ENCODE measurements at places on chromosomes 6 and 20.

- DNase-seq, result no peak
Observed at GRCh38 chr6:113691260-113691656, 165.9 kb upstream of the MARCKS start.

GRCh38 chr6:37099442-37099841, 70.5 kb upstream of the PIM1 start:
- DNase-seq, result no peak

- DNase-seq, result no peak
Observed at GRCh38 chr20:50292079-50292590, 101.5 kb downstream of the CEBPB start.

DNA sequence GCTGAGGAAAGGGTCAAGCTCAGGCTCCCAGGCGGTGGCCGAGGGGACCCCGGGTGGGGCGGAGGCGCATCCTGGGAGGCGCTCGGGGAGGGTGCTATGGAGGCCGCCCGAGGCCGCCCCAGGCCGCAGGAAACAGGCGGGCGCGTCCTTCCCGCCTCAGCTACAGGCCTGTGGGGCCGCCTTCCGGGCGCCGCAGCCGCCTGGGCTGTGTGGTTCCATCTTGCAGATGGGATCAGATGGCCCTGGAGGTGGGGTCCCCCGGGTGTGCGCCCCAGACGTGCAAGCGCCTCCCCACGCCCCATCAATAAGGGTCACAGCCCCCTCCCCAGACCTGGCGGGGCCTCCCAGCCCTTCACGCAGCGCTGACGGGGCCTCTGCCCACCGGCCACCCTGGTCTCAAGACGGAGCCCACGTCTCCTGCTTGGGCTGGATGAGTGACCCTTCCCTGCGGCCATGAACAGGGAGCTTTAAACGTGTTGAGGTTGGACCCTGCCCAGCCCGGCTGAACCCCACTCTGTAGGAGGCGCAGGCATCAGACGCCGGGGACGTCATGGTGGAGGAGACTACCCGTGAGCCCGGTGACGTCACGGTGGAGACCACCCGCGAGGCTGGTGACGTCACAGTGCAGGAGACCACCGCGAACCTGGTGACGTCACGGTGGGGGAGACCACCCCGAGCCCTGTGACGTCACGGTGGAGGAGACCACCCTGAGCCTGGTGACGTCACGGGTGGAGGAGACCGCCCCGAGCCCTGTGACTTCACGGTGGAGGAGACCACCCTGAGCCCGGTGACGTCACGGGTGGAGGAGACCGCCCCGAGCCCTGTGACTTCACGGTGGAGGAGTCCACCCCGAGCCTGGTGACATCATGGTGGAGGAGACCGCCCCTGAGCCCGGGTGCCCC, 267.0 kb downstream of the DLL1 start:
- DNase-seq, result peak; percentile 5

GRCh38 chr6:157432231-157432891, 51.4 kb downstream of the ZDHHC14 start:
- no peak for DNase-seq

- no peak for DNase-seq
Observed at GRCh38 chr6:113184291-113184690, 672.9 kb upstream of the MARCKS start.

GRCh38 chr6:92125681-92126080, 1293.7 kb downstream of the EPHA7 start:
- DNase-seq, result no peak

DNA sequence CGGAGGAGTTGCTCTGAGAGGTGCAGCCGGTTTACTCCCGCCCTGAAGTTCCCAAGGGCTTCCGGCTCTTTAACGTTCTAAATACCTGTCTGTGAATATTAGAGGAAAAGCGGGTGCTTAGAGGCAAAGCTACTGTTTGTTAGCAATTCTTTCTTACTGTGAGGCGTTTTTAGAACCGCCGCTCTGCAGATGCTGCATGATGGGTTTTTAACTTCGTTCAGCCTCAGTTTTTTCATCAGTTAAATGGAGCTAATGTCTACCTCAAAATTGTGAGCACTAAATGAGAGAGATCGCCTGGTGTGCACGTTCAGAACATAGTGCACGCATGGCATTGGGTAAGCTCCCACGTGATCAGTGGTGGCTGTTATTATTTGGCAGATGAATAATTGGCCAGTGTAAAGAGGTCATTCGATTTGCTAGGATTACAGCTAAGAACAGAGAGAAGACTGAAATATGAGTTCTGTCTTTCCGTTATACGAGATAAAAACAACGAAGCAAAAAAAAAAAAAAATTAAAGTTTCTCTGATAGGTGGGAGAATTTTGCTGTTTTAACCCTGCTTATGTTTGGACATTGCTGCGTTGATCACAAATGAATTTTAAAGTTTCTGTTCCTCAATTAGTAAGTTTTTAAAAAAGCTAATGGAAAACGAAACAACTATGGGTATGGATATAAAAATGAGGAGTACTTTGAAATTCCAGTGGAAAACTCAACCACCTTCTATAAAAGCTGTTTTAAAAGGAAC, 660 bp upstream of the TFB1M start:
- peak; percentile 76 for DNase-seq

- no peak for DNase-seq
Observed at GRCh38 chr6:4262526-4262925, 127.2 kb upstream of the ECI2 start.

DNA sequence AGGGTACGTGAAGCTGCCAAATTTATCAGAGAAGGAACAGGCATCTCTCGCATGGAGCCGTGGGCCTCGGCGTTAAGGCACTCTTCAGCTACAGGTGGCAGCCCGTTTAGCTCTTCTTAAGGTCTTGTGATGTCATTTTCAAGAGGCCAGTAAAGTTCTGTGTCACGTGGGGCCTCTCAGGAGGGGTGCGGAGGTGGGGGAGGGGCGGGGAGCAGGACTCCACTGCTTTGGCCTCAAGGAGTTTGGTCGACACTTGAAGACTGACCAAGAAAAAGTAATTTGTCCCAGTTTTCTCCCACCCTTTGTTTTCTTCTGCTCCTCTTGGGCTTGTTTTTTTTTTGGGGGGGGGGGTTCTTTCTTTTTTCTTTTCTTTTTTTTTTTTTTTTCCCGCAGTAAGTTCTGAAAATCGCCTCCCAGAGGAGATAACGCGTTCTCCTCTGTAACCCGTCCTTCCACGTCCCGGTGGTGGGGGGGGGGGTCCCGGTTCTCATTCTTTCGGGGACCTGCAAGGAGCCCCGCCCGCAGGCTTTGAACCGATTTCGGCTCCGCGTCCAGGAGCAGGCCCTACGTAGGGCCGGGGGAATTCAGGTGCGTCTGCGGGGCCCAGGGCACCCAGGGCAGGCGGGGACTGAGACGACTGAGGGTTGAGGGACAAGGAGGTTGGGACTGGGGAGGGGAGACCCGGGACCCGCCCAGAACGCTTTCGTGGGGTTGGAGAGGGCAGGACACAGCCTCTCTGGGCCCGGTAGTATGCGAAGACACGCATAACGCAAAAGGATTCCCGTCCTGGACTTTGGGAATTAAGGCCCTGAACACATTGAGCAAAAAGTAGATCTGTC, 26.0 kb downstream of the GPX6 start:
- DNase-seq, result peak; percentile 32

DNA sequence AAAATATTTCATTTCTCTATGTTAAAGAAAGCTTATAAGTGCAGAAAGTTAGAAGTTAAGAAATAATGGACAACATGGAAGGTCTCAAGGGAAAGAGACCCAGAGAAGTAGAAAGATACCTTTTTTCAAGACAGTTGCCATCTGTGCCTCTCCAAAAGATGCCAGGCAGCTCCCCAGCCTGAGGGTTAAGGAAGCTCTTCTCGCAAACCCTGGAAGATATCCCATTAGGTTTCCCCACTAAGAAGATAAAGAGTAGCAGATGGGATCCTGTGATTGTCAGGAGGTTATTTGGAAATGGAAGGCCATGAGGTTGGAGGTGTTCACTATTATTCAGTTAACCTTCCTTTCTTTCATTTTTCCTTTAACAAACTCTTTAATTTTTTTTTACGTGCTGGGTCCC, 110.1 kb upstream of the SIM1 start:
- no peak for DNase-seq

DNA sequence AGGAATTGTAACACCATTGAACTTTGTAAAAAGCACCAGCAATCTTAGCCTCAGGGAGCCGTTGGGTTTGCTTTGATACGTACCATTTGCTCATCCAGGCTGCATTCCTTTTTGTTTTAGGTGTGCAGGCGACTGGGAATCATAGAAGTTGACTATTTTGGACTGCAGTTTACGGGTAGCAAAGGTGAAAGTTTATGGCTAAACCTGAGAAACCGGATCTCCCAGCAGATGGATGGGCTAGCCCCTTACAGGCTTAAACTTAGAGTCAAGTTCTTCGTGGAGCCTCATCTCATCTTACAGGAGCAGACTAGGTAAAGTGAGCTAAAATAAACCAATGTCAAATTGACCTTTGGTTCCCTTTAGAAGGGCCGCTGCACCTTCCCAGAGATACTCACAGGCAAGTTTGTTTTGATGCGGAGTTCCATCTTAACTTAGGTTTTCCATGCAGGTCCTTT, 1.6 kb downstream of the MYLIP start:
- DNase-seq, result peak; percentile 27

DNA sequence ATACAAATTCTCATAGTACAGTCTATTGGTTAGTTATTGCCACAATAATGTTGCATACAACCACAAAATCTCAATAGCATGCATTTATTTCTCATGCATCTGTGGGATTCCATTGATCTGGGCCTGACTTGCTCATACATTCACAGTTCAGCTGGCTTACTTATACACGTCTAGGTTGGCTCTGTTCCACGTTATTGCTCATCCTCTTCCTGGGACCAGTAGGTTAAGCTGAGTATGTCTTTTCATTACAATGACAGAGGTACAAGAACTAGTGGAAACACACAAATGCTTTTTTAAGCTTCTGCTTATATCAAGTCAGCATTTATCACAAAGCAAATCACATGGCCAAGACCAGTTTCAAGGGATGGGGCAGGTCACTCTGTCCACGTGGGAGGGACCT, 485.3 kb upstream of the BTBD3 start:
- DNase-seq, result no peak

- DNase-seq, result no peak
Observed at GRCh38 chr6:151280859-151281258, 41.1 kb downstream of the AKAP12 start.

DNA sequence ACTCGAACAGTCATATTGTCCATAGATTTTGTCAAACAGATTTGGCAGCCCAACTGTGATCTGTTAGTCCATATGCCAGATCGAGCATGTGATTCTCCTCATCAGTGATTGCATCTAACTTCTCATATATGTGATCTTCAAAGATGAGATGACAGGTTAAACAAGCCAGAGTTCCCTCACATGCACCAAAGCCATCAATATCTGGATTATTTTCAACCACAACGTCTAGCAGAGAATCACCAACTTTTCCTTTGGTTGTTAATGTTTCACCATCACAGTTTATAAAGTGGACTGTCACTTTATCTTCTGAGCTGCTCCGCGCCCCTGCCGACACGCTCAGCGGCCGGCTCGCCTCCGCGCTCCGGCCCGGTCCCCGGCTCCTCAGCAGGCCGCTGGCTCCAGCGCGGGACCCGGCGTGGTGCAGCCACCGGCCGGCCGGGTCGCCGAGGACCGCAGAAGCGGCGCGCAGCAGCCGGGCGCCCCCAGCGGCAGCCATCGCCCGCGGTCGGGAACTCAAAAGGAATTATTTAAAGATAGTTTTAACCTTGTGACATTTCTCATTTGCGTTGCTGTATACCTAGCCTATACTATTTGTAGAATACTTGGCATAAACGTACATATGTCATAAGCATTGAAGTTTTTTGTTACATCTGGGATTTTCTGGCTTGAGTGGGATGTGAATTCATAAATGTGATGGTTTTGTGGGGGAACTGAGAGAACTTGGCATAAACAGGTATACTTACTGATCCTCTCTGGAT, 40.1 kb upstream of the DYNLRB1 start:
- DNase-seq, result peak; percentile 36

GRCh38 chr6:44262467-44263353, 2.6 kb downstream of the NFKBIE start:
- no peak for DNase-seq

DNA sequence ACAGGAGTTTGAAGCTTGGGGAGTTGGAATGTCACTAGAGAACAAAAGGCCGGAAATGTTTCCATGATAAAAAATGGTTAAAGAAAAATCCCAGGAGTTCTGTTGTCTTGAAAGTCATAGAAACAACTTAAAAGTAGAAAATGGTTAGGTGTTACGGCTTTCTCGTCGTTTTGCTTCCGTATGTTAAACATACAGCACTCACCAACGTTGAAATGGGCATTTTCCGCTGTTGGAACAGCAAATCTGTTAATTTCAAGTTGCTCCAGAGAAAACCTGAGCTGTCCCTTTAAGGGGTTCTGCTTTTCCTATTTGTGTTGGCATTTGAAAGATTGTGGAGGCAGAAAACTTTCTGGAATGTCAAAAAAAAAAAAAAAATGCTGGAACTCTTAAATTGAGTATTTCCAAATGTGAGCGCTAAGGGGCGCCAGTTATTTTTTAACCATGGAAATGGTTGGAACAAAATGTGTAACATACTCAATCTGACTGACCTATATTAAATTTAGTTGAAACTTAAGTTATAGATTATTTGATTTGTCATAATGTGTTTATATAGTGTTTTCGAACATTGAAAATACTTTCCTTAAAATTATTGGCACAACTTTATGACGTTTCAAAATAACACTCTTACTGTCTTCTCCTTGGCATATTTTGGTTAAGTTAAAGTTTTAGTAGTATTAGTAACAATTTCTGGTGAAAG, 2.2 kb downstream of the QKI start:
- peak; percentile 57 for DNase-seq

DNA sequence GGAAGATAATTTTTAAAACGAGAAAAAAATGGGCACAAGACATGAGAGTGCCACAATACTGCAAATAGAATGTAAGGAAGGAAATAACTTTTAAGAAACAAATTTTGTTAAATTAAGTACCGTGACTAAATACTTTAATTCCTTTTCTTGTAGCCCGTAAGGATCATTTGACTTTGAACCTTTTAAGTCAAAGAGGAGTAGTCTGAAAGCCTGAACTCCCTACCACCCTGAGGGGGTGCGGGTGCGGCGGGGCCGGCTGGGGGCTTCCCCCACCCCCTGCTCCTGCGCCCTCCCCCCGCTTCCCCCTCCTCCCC, 231 bp upstream of the PHACTR2 start:
- DNase-seq, result no peak

DNA sequence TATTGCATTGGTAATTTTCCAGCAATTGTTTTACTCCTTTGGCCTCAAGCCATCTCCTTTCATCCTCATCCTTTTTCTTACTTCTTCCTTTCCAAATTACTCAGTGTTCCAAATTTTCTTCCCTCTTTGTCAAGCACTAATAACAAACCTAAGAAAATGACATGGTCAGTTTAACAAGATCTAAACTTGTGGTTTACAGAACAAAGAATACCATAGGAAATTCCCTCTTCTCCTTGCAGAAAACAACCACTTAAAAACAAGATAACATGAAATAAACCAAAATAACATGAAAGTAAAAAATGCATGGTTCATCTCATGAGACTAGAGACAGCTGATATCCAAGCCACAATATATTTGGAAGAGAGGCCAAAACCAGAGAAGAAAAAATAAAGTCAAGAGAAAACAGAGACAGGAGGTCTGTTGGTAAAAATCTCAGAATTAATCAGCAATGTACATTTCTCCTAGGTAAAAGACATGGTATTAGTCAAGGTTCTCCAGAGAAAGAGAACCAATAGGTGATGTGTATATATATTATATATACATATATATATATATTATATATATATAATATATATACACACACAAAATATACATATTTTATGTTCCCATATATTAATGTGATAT, 51.0 kb upstream of the SENP6 start:
- DNase-seq, result no peak

- no peak for DNase-seq
Observed at GRCh38 chr6:2162079-2162445, 83.3 kb downstream of the GMDS start.

GRCh38 chr6:119966484-119966883, 616.9 kb upstream of the MAN1A1 start:
- no peak for DNase-seq

- no peak for DNase-seq
Observed at GRCh38 chr20:1322511-1323245, 6.3 kb downstream of the SDCBP2 start.

Measured in CD4-positive, alpha-beta T cell treated with Interleukin-10 for 1 hour (primary cell).